ENCODE measurements at places on chromosomes 7 and 10. TPM values are rescaled to one million over a fixed set of nuclear protein-coding genes. Genes with fewer than 3 reads are reported as not detected.
A peak's percentile ranks its signal among the peaks of the same experiment; 100 is the strongest.

GRCh38 chr10:31136930-31137885 is 105.5 kb upstream of the ZNF438 start:
- H3K36me3 ChIP-seq = no peaks in the 10 kb centered on the region
- H3K27me3 ChIP-seq = no peaks in the 10 kb centered on the region
- peaks cover 12% of the 10 kb centered on the region for H3K4me1 ChIP-seq
- no peak overlapping the region for H3K4me3 ChIP-seq
- H3K27ac ChIP-seq = no peak overlapping the region
- no peak for DNase-seq

GRCh38 chr10:87000491-87000890 is 19.6 kb upstream of the FAM25A start:
- H3K27me3 ChIP-seq = no peaks in the 10 kb centered on the region
- H3K36me3 ChIP-seq = no peaks in the 10 kb centered on the region
- H3K27ac ChIP-seq = no peak overlapping the region
- no peak for DNase-seq
- no peak overlapping the region for H3K4me3 ChIP-seq
- H3K4me1 ChIP-seq = no peaks in the 10 kb centered on the region

The FXYD4 gene
- not detected for total RNA-seq

The CPVL gene
- total RNA-seq = 40.0 TPM

- H3K4me3 ChIP-seq = no peak overlapping the region
- no peak for DNase-seq
- H3K36me3 ChIP-seq = no peaks in the 10 kb centered on the region
Observed at GRCh38 chr7:80623503-80624252, 14.8 kb upstream of the CD36 start.

DNA sequence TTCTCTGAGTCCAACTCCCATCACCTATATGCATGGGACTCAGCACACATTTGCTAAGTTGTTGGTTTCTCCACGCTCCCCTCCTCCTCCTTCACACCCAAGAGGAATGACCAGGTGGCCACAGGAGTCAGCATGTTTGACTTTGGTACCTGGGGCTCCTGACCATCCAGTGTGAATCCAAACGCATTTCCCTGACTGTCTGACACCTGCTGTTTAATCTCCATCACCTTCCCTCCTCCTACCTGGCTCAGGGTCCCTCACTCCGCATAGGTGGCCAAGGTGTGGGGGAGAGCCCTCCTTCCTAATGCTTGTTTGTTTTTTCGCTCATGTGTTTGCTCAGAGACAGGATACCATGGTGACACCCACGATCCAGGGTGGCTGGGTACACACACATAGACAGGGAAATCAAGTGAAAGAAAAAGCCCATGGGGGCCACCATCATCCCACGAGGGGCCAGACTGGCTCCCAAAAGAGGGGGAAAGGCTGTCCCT is 194.9 kb downstream of the KCNMA1 start:
- no peak overlapping the region for H3K4me3 ChIP-seq
- DNase-seq = no peak
- H3K27me3 ChIP-seq = no peaks in the 10 kb centered on the region
- H3K4me1 ChIP-seq = no peaks in the 10 kb centered on the region
- H3K36me3 ChIP-seq = no peaks in the 10 kb centered on the region
- no peak overlapping the region for H3K27ac ChIP-seq

- no peak overlapping the region for H3K27ac ChIP-seq
- H3K27me3 ChIP-seq = no peaks in the 10 kb centered on the region
- H3K36me3 ChIP-seq = no peaks in the 10 kb centered on the region
- no peak for DNase-seq
- H3K4me1 ChIP-seq = peaks cover 11% of the 10 kb centered on the region
- H3K4me3 ChIP-seq = peak overlapping the region; percentile 69
Observed at GRCh38 chr10:124462348-124462695, 699 bp downstream of the LHPP start.

The CALN1 gene
- total RNA-seq = 15.2 TPM

- DNase-seq = no peak
- H3K27me3 ChIP-seq = no peaks in the 10 kb centered on the region
- H3K4me3 ChIP-seq = no peak overlapping the region
- H3K36me3 ChIP-seq = no peaks in the 10 kb centered on the region
- no peak overlapping the region for H3K27ac ChIP-seq
Observed at GRCh38 chr7:573933-574381, 54.3 kb upstream of the PDGFA start.

DNA sequence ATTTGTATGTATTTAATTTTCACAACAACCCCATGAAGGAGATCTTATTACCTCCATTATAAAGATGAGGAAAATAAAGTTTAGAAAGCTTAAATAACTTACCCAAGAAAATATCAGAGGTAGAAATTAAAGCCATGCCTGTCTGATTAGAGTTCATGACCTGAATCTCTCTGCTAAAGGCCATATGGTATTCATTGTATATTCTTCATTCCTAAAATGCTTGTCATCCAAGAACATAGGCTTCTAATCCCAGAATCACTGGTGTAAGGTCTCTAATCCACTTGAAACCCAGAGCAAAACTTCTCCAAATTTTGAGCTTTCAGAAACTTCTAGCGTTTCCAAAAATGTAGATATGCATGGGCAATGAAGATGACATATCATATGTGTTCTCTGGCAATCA is 72.3 kb upstream of the YAE1 start:
- no peak overlapping the region for H3K27ac ChIP-seq
- H3K4me3 ChIP-seq = no peak overlapping the region
- H3K27me3 ChIP-seq = no peaks in the 10 kb centered on the region
- no peaks in the 10 kb centered on the region for H3K36me3 ChIP-seq

The ACTR3C gene
- total RNA-seq = not detected

- H3K36me3 ChIP-seq = no peaks in the 10 kb centered on the region
- H3K27ac ChIP-seq = no peak overlapping the region
- no peak overlapping the region for H3K4me3 ChIP-seq
- H3K4me1 ChIP-seq = peaks cover 7% of the 10 kb centered on the region
- DNase-seq = no peak
Observed at GRCh38 chr7:128892521-128893250, 17.8 kb downstream of the KCP start.

DNA sequence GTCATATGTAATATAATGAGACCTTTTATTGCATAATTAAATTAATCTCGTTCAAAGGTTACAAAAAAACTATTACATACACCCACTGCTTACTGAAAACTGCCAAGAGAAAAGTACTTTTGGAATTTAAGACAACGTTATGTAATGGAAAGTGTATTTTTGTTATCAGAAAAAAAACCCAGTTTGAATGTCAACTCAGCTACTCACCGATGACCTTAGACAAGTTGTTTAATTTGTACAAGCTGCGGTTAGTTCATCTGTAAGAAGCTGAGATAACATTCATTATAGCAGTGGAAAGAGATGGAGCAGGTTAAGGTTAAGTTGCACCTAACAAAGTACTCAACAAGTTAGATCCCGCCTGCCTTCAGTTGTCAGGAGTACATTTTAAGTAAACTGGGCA is 1.1 kb downstream of the PSMA2 start:
- no peaks in the 10 kb centered on the region for H3K27me3 ChIP-seq
- 0 out of 2 replicates have a peak, but pooled peaks cover 4% of the 10 kb centered on the region for H3K4me1 ChIP-seq
- H3K27ac ChIP-seq = no peak overlapping the region
- no peak for DNase-seq

GRCh38 chr10:100934084-100934659 is 21.4 kb downstream of the SLF2 start:
- peaks cover 10% of the 10 kb centered on the region for H3K36me3 ChIP-seq
- H3K27me3 ChIP-seq = no peaks in the 10 kb centered on the region
- H3K27ac ChIP-seq = no peak overlapping the region
- no peak overlapping the region for H3K4me3 ChIP-seq
- DNase-seq = no peak

Measured in H1 (cell line).